Osteoblast (primary cell): ENCODE measurements at places on chromosomes 11 and 22. TPM values are rescaled to one million over a fixed set of nuclear protein-coding genes. Genes with fewer than 3 reads are reported as not detected.
A peak's percentile ranks its signal among the peaks of the same experiment; 100 is the strongest.

DNA sequence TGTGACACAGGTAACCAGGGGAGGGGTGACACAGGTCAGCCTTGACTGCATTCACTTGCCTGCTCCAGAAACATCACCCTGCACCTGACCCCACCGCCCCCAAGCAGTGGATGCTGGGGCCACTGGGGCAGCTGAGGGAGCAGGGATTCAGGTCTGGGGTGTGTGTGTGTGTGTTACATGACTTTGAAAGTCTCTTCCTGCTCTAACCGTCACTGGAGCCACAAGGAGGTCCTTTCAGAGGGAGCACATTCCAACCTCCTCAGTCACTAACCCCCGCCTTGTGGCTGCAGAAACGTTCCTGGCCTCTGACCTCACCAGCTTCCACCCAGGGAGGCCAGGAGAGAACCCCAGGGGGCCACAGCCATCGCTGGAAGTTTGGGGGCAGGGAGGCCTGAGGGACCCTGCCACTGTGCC lies 2.9 kb upstream of the FOSL1 start:
- DNase-seq = peak; percentile 94
- peak overlapping the region; percentile 85 for H3K27ac ChIP-seq
- H3K36me3 ChIP-seq = peaks cover 5% of the 10 kb centered on the region
- peak overlapping the region; percentile 14 for H3K4me3 ChIP-seq
- no peaks in the 10 kb centered on the region for H3K27me3 ChIP-seq
- H3K4me1 ChIP-seq = peaks cover 48% of the 10 kb centered on the region

GRCh38 chr11:119375337-119376196 lies 5.9 kb downstream of the USP2 start:
- H3K36me3 ChIP-seq = no peaks in the 10 kb centered on the region
- peaks cover 38% of the 10 kb centered on the region for H3K4me1 ChIP-seq
- no peaks in the 10 kb centered on the region for H3K27me3 ChIP-seq
- DNase-seq = peak; percentile 92
- no peak overlapping the region for H3K4me3 ChIP-seq

- no peak overlapping the region for H3K27ac ChIP-seq
- H3K4me1 ChIP-seq = no peaks in the 10 kb centered on the region
- no peaks in the 10 kb centered on the region for H3K27me3 ChIP-seq
- H3K36me3 ChIP-seq = no peaks in the 10 kb centered on the region
Measured at GRCh38 chr11:60347084-60347797, 20.2 kb downstream of the MS4A6E start.

GRCh38 chr11:90326647-90327046 lies 103.8 kb upstream of the CHORDC1 start:
- no peak for DNase-seq
- no peaks in the 10 kb centered on the region for H3K4me1 ChIP-seq
- no peaks in the 10 kb centered on the region for H3K27me3 ChIP-seq
- H3K27ac ChIP-seq = no peak overlapping the region
- H3K36me3 ChIP-seq = no peaks in the 10 kb centered on the region

DNA sequence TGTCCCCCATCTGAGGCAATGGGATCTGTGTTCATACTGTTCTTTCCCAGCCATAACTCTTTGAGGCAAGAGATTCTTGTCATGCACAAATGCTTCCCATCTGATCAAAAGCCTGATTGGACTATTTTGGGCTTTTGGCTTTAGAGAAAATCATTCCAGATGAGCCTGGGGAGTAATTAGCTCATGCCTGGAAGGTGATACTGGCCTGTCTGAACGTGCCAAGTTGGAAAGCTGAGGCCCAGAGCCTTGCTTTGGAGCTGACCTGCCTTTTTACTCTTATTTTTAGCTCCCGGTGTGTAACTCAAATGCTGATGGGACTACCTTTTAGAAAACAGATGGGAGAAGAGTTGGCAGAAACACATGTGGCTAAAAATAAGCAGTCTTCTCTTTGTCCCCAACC lies 105.0 kb downstream of the DBX1 start:
- H3K4me1 ChIP-seq = no peaks in the 10 kb centered on the region
- DNase-seq = no peak
- no peak overlapping the region for H3K4me3 ChIP-seq

GRCh38 chr11:36899800-36900199 lies 301.8 kb upstream of the RAG2 start:
- H3K4me1 ChIP-seq = no peaks in the 10 kb centered on the region
- DNase-seq = no peak
- H3K36me3 ChIP-seq = no peaks in the 10 kb centered on the region
- H3K27ac ChIP-seq = no peak overlapping the region

- no peak overlapping the region for H3K4me3 ChIP-seq
- no peaks in the 10 kb centered on the region for H3K4me1 ChIP-seq
- no peak overlapping the region for H3K27ac ChIP-seq
- no peaks in the 10 kb centered on the region for H3K36me3 ChIP-seq
- DNase-seq = no peak
Measured at GRCh38 chr11:112967082-112967481, 5.9 kb downstream of the NCAM1 start.

- no peak overlapping the region for H3K4me3 ChIP-seq
- no peak overlapping the region for H3K27ac ChIP-seq
- DNase-seq = no peak
- H3K27me3 ChIP-seq = no peaks in the 10 kb centered on the region
Measured at GRCh38 chr22:38757464-38757757, 1.6 kb upstream of the SUN2 start.

GRCh38 chr11:129637473-129637872 lies 178.2 kb upstream of the TMEM45B start:
- no peak overlapping the region for H3K4me3 ChIP-seq
- DNase-seq = no peak
- H3K27ac ChIP-seq = no peak overlapping the region
- H3K27me3 ChIP-seq = no peaks in the 10 kb centered on the region

- DNase-seq = peak; percentile 95
Measured at GRCh38 chr22:49971232-49972162, 10.9 kb downstream of the PIM3 start.

GRCh38 chr22:35567351-35568141 lies 26.9 kb downstream of the RASD2 start:
- H3K27me3 ChIP-seq = peaks cover 3% of the 10 kb centered on the region
- DNase-seq = peak; percentile 63
- H3K36me3 ChIP-seq = no peaks in the 10 kb centered on the region
- no peak overlapping the region for H3K4me3 ChIP-seq
- no peak overlapping the region for H3K27ac ChIP-seq

DNA sequence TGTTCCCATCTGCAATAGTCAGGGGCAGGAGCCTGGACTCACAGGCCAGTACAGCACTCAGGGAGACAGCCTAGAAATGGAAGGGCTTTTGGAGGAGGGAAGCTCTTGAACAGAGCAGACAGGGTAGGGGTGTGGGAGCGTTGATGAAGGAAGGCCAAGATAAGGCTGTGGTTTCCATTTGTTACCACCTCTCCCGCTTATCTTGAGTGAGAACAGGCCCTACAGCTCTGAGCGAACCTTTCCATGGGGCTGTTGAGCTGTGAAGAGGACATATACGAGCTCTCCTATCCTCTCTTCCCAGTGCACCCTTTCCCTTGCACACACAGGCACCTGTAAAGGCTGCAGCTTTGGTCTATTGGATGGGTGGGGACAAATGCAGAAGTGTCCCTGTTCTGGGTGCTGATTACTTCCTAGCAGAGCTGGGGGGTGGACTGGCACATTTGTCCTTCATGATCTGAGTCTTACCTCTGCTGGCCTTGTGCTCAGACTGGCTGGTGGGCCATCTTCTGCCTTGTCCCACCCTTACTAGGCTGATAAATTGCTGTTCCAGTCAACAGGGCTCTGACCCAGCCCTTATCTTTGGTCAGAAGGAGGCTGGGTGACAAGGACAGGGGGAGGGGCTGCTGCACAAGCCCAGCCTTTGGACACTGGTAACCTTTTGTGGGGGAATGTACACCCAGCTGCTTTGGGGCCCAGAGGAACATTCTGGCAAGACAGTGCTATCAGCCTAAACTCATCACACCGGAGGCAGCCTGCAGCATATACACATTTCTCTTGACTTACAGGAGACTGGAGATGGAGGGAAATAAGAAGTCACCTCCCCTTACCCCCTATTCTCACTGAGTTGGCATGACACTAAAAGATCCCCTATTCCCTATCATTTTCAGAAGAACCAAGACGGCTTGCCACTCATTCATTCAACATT lies 80.1 kb upstream of the NNMT start:
- H3K4me1 ChIP-seq = no peaks in the 10 kb centered on the region
- DNase-seq = no peak
- no peak overlapping the region for H3K4me3 ChIP-seq
- no peaks in the 10 kb centered on the region for H3K36me3 ChIP-seq
- no peaks in the 10 kb centered on the region for H3K27me3 ChIP-seq
- H3K27ac ChIP-seq = no peak overlapping the region

DNA sequence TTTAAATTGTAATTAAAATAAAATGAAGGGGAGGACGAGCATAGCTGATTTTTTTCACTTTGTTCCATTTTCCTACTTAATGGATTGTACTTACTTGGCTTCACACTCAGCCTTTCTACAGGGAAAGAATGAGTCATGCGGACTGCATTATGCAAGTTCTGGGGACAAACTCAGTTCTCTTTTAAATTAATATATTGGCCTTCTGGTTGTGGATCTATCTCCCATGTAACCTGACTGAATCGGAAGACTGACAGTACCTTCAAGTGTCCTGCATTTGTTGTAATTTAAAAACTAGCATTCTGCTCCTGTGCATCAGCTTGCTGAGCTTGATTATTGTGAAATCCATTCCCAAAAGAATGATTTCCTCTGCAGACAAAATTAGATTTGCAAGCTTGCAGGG lies 12.2 kb downstream of the OR8D1 start:
- DNase-seq = no peak
- no peaks in the 10 kb centered on the region for H3K36me3 ChIP-seq
- H3K4me1 ChIP-seq = no peaks in the 10 kb centered on the region
- no peak overlapping the region for H3K27ac ChIP-seq
- H3K4me3 ChIP-seq = no peak overlapping the region
- H3K27me3 ChIP-seq = no peaks in the 10 kb centered on the region

RTN4R gene
- under 0.01 and 0.29 TPM in 2 replicates for total RNA-seq

KCNJ5 gene
- 0.29 and 0.36 TPM in 2 replicates for total RNA-seq

MUC5AC gene
- total RNA-seq = not detected in 2 replicates

SLC15A3 gene
- total RNA-seq = 10.9 and 13.0 TPM in 2 replicates

USP2 gene
- 0.29 and 0.36 TPM in 2 replicates for total RNA-seq

IFITM1 gene
- 48.6 and 64.4 TPM in 2 replicates for total RNA-seq

CSNK1E gene
- 142 and 152 TPM in 2 replicates for total RNA-seq

TPCN2 gene
- 14.1 and 17.4 TPM in 2 replicates for total RNA-seq

KCNE3 gene
- 1.8 and 2.4 TPM in 2 replicates for total RNA-seq

OR10D3 gene
- not detected in 2 replicates for total RNA-seq
